ENCODE measurements at places on chromosomes 1 and 21. TPM values are rescaled to one million over a fixed set of nuclear protein-coding genes. Genes with fewer than 3 reads are reported as not detected.

GRCh38 chr1:47840393-47841190 lies 156.6 kb downstream of the TRABD2B start:
- DNase-seq: no peak

DNA sequence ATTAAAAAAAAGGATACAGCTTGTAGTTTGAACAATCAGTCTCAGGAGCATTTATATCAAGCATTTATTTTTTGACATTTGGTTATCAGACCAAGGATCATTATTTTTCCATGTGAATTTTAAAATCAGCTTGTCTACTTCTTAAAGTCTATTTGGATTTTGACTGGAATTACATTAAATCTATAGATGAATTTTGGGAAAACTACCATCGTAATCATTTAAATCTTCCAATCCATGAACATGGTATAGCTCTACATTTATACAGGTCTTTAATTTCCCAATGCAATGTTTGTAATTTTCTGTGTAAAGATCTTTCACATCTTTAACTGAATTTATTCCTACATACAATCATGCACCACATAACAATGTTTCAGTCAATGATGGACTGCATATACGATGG lies 203.2 kb downstream of the AKT3 start:
- DNase-seq: no peak

Gene DDOST
- total RNA-seq: 170 TPM

Gene EPHX1
- total RNA-seq: 0.85 TPM

Gene KRTAP12-2
- total RNA-seq: not detected

GRCh38 chr1:37616330-37616729 lies 18.4 kb downstream of the RSPO1 start:
- DNase-seq: no peak

Measured in activated CD8-positive, alpha-beta memory T cell treated with anti-CD3 and anti-CD28 coated beads, Interleukin-2, amount 10 ng/mL, durations not matched to agents 7 days and 5 days (primary cell).